ENCODE measurements at places on chromosomes 12 and 14.

- DNase-seq = no peak
Observed at GRCh38 chr12:42475106-42475505, 114.4 kb downstream of the PRICKLE1 start.

DNA sequence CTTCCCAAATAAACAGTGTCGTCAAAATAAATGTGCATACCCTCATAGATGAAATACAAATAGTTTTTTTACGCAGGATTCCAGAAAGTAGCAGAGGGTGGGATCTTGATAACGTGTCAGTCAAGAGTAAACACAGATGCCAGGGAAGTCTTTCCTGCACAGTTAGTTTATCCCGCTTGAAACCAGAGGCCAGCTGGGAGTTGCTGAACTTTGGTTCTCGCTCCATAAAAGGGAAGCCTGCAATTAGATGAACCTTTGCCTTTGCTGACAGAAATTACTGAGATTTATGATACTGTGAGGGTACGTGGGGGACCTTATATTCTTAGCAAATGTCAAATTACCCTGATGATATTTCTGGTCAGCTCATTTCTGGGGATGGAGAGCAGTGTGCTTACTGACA, 18.9 kb downstream of the FAR2 start:
- DNase-seq = no peak

GRCh38 chr14:90811641-90812040, 4.6 kb downstream of the TTC7B start:
- DNase-seq = no peak

DNA sequence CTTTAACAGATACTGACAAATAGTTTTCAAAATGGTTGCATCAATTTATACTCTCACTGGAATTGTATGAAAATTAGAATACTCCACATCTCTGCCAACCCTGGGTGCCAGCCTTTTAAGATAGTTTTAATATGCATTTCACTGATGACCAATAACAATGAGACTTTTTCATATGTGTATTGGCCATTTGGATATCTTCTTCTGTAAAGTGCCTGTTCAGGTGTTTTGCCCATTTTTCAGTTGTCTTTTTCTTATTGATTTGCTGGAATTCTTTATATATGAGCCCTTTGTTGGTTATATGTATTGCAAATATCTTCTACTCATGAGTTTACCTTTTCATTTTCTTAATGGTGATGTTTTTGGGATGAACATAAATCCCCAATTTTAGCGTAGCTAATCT, 16.7 kb upstream of the RNU6-7 start:
- no peak for DNase-seq

DNA sequence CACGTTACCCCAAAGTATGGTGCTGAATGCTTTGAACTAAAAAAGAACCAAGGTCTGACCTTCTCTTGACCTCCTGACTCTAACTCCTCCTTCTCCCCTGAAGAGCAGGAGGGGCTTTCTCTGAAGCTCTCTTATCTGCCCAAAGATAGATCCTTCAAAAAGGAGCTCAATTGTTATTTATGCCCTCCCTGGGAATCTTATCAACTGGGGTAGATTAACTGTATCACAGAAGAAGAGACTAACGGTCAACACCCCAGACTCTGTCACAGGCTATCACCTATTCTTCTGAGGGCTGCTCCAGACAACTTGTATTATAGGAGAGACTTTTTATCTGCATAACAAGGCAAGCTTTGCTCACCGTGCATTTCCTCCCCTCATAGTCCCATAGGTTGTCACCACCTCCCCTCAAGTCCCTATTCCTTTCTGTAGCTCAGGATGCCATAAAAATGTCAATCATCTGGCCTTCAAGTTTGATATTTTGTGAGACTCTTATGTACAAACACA, 86.6 kb downstream of the PAPLN start:
- peak; percentile 9 for DNase-seq

DNA sequence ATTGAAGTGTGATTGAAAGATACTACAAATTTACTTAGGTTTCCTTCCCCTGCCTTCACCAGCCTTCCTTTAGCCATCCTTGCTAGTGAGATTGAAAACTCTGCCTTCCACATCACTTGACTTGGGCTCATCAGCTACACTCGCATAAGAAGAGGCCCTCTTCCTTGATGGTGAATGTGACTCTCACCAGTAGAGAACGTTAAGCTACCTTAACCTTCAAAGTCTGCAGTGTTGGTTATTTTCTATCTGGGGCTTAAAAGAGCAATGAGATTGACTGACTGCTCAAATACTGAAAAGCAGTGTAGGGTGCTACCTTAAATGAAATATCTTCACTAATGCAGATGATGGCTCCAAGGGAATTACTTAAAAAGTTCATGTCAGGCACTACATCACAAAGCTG, 271.8 kb downstream of the EGLN3 start:
- DNase-seq = no peak

Measured in iPS-NIHi11 (cell line).